ENCODE measurements at places on chromosomes 13 and 19.

DNA sequence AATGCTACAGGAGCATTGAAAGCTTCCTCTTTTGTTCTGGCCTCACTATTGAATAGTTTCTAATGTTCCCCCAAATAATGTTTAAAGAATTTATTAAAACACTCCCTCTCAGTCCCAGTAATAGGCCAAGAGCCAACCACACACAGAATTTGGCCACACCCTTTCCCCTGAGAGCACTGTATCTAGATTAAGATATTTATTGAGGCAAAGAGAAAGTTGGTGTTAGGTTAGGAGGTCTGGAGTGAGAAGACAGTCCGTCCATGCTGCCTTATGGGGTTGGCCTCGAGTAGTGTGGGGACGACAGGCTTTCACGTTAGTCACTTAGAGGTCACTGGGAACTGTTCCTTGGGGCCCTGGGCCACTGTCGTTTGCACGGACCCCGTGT, 122.9 kb upstream of the RNF113B start:
- no peak for DNase-seq

- no peak for DNase-seq
Observed at GRCh38 chr19:55173714-55174409, 6.2 kb downstream of the SYT5 start.

GRCh38 chr13:85608255-85608829, 190.9 kb downstream of the SLITRK6 start:
- no peak for DNase-seq

GRCh38 chr19:996051-996838, 4.0 kb upstream of the GRIN3B start:
- DNase-seq = peak; percentile 52

DNA sequence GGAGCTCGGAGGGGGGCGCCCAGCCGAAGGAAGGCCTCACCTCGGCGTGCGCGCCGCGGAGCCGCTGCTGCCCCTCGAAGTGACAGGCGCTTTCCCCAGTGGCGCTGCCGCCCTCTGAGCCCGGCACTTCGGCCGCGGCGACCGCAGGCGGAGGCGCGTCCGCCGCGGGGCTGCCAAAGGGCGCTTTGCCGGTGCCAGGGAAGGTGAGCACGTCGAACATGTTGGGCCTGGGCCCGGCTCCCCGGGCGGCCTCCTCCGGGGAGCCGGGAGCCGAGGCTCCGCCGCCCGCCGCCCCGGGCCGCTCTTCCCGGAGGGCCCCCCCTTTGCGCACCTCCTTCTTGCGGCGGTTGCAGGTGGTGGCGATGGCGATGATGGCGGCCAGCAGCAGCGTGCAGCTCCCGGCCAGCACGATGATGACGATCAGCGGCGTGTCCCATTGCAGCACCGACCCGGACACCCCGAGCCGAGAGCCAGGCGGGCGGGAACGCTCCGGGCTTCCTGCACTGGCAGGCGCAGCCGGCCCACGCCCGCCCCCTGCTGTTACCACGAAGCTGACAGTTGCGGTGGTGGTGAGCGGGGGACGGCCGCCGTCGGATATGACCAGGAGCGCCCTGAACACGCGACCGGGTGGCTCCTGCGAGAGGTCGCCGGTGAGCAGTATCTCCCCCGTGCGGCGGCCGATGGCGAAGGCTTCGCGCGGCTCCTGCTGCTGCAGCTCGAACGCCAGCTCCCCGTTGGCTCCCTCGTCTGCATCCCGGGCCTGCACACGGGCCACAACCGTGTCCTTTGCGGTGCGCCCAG, 2.5 kb downstream of the PCDH8 start:
- DNase-seq = no peak

DNA sequence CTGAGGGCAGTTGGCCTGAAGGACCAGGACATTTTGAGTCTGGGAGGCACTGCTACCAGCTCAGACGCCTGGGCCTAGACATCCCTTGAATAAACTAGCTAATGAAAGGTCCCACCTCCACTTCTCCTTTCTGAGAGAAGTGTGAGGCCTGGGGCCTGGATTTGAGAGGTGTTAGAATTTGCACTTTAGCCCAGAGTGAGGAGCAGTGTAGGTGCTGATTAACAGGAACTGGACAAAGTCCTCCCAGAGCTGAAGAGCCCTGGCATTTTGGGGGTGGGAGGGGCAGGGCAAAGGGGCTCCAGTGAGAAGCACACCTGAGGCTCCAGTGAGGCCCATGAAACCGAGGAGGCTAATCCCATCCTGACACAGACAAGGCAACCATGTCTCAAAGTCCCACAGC, 15.2 kb upstream of the SLC1A5 start:
- no peak for DNase-seq

- DNase-seq = no peak
Observed at GRCh38 chr19:14731200-14731599, 41.4 kb downstream of the ZNF333 start.

GRCh38 chr13:106355866-106356265, 179.6 kb downstream of the EFNB2 start:
- DNase-seq = no peak

DNA sequence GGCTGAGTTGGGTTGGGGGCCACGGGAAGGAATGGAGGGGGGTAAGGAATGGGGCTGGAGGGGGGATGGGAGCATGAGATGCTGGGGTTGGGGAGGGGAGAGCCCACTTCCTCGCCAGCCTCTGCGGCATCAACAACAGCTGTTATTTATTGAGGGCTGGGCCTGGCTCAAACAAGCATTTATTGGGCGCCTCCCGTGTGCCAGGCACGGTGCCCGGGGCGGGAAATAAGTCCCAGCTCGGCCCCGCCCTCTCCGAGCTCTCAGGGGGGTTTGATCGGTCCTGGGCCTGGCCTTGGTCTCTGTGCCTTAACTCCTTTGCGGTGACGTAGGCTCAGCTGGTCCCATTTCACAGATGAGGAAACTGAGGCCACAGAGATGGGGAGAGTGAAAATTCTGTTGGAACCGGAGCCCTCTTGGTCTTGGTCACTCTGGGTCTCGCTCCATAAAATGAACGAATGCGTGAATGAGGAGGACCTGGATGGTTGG, 919 bp upstream of the ADAMTS10 start:
- no peak for DNase-seq

DNA sequence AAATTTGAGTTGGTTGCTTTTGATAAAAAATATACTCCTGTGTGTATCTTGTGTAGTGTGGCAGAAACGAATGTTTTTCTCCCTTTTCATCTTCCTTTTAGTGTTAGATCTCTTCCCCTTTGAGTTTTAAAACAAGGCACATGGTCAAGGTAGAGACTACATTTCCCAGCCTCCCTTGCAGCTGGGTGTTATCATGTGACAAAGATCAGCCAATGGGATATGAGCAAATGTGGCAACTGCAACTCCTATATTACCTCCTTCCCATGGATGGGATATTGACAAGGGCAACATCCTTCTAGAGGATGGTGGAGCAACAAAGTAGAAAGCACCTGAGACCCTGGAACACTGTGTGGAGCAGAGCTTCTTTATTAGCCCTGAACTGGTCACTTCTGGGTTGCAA, 42.4 kb downstream of the ADGRE3 start:
- DNase-seq = no peak

DNA sequence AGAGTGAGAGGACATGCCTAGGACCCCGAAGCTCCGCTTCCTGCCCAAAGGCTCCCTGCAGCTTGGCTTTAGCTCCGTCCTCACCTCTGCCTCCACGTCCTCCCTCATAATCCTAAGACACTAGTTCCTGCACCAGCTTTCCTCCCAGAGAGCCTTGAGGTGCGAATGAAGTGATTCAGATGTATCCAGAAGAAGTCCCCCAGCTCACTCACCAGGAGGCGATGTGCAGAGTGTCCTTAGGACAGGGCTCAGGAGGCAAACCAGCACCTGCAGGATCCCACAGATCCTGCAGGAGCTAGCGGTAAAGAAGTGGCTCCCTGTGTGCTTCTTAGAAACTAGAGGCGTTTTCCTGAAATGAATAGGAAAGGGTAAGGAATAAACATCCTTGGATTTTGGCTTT, 109.7 kb downstream of the HSPH1 start:
- no peak for DNase-seq

- DNase-seq = no peak
Observed at GRCh38 chr19:39372047-39372802, 18.7 kb downstream of the PAF1 start.

- DNase-seq = no peak
Observed at GRCh38 chr19:19202707-19203011, 555 bp downstream of the NR2C2AP start.

DNA sequence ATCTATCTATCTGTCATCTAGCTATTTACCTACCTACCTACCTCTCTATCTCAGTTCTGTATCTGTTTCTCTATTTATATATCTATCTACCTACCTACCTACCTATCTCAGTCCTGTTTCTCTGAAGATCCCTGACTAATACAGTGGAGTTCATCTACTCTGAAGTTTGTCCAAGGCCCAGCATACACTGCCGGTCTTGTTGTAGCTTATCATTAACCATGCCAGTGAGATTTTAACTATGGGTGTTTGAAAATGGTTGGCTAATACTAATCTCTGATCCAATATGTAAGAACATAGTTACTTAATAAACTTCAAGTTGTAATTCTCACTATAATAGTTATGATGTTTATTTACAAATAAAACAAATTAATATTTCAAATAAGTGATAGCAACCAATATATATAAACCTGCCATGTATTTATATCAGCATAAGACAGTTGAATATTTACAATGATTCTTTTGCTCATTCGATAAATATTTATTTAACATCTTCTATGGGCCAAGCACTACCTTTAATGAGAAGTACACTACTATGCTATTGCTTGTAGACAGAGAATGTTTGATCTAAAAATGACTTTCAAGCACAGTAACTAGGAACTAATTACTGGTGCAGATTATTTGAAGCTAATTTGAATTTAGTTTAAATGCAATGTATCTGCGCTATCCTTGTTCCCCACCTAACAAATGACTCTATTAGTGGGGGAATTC, 242.1 kb downstream of the KLF5 start:
- DNase-seq = no peak

GRCh38 chr13:99690426-99691174, 189.3 kb downstream of the TM9SF2 start:
- DNase-seq = no peak

DNA sequence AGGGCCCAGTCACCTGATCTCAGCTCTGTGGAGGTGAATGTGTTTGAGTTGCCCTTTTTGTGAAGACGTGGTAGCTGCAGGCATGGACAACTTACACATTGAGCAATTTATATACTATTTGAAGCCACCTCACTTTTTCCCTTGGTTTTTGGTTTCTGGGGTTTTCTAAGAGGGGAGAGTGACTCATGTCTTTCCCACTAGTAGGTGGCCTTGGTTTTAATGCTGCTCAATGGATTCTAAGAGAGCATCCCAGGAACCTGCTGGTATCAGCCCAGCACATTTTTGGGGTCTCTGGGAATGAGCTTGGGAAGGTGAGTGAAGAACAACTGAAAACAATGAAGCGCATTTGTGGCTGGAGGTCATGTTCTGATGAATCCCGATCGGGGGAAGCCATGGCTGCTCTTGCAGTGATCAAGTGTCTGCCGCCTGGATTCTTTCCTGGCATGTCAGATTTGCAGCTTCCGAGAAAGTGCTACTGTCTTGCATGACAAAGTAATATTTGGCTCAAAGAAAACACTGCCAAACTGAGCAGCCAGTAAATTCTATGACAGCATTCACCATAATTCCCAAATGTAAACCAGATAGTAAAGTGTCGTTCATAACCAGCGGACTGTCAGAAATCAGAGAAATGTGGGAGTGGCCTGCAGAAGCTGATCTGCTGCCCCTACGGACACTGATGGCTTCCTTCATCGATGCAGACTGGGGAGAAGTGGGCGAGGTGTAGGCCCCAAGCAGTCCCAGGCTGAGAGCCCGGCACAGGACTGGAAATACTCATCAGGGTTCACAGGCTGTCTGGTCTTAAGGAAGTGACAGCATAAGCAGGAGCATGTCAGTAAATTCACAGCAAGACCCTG, 98.7 kb downstream of the COL4A2 start:
- DNase-seq = no peak

DNA sequence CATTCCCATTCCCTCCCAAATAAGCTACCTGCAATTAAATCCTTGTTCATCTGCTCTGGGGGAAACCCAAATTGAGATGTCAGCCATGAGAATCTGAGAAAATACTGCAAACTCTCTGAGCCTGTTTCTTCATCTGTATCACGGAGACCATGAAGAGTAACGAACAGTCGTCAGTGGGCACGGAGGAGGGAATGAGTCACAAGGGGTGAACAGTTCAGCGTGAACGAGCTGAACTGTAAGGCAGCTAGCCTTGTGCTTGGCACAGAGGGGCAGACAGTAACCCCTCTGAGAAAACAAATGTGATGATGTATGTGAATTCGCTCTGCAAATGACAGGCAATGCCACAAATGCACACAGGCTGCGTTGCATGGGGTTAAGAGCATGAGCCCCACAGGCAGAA, 288.7 kb downstream of the FOXO1 start:
- no peak for DNase-seq

- no peak for DNase-seq
Observed at GRCh38 chr13:77391475-77391874, 64.6 kb upstream of the MYCBP2 start.

- DNase-seq = no peak
Observed at GRCh38 chr19:57068921-57069697, 50.7 kb upstream of the USP29 start.

- DNase-seq = no peak
Observed at GRCh38 chr19:40134866-40135265, 44.1 kb upstream of the ZNF780A start.
